ENCODE measurements at places on chromosomes 3 and 15. TPM values are rescaled to one million over a fixed set of nuclear protein-coding genes. Genes with fewer than 3 reads are reported as not detected.

DNA sequence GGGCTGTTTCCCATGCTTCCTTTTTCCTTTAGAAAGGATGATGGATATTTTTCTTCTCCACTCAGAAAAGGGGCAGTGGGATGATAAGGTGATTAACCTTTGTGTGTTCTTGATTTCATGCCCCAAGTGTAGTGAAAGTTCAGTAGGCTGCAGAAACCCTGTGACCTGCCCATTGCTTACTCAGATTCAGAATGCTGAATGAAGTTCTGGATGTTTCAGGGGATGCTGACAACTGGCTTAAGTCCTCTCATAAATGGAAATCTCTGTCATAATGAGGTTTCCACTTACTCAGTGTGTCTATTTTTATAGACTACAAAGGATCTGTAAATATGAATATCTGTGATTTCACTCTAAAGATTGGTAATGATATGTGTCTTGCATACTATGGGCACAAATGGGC is 471.3 kb upstream of the TPRG1 start:
- H3K27ac ChIP-seq = no peak overlapping the region
- DNase-seq = no peak
- H3K27me3 ChIP-seq = no peaks in the 10 kb centered on the region
- H3K4me3 ChIP-seq = no peak overlapping the region
- H3K36me3 ChIP-seq = no peaks in the 10 kb centered on the region
- no peaks in the 10 kb centered on the region for H3K4me1 ChIP-seq

DNA sequence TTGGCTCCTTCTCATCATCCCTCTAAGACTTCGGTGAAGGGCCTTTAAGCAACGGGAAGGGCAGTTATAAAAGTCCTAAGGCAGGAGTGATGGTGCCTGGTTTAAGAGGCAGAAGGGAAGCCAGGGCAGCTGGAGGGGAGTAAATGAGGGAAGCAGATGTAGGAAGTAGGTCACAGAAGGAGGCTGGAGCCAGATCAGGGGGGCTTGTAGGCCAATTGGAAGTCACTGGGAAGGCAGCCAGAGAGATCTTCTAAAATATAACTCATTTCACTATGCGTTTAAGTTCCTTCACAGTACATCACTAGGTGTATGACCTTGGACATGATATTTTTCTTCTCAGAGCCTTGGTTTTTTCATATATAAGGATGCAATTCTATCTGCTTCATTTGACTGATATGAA is 94.7 kb downstream of the MYH15 start:
- H3K4me1 ChIP-seq = peaks cover 15% of the 10 kb centered on the region
- no peak overlapping the region for H3K4me3 ChIP-seq
- H3K27ac ChIP-seq = no peak overlapping the region
- no peaks in the 10 kb centered on the region for H3K36me3 ChIP-seq
- H3K27me3 ChIP-seq = no peaks in the 10 kb centered on the region

- H3K36me3 ChIP-seq = no peaks in the 10 kb centered on the region
- no peaks in the 10 kb centered on the region for H3K4me1 ChIP-seq
- H3K27me3 ChIP-seq = no peaks in the 10 kb centered on the region
- no peak overlapping the region for H3K27ac ChIP-seq
- no peak for DNase-seq
Measured at GRCh38 chr15:71094137-71094536, 21.1 kb upstream of the THSD4 start.

GRCh38 chr3:146496726-146497125 is 27.4 kb upstream of the PLSCR2 start:
- DNase-seq = no peak
- H3K4me3 ChIP-seq = no peak overlapping the region
- no peaks in the 10 kb centered on the region for H3K27me3 ChIP-seq
- no peaks in the 10 kb centered on the region for H3K4me1 ChIP-seq
- no peak overlapping the region for H3K27ac ChIP-seq

DNA sequence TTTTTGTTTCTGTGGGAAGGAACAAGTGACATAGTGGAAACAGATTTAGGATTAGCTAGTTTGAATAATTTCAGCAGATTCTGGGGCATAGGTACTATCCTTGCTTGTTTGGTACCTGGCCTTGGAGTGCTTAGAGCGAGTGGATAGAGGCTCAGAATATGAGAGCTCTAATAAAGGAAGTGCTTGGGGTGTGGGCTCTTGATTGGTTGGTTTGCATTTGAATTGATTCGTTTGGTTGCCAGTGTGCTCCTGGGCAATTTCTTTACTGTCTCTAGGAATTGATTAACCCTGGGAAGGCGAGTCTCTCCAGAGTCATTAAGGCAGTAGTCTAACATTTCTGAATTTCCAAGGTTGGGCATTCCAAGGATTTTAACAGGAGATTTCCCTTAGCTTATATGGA is 98.0 kb downstream of the DTWD1 start:
- no peak for DNase-seq
- H3K4me3 ChIP-seq = no peak overlapping the region
- H3K27me3 ChIP-seq = no peaks in the 10 kb centered on the region
- no peaks in the 10 kb centered on the region for H3K4me1 ChIP-seq
- no peak overlapping the region for H3K27ac ChIP-seq

GRCh38 chr15:98699591-98700424 is 51.5 kb downstream of the IGF1R start:
- peaks cover 64% of the 10 kb centered on the region for H3K4me1 ChIP-seq
- H3K4me3 ChIP-seq = no peak overlapping the region
- no peak for DNase-seq

- DNase-seq = no peak
- no peak overlapping the region for H3K4me3 ChIP-seq
- H3K4me1 ChIP-seq = no peaks in the 10 kb centered on the region
- H3K36me3 ChIP-seq = no peaks in the 10 kb centered on the region
- no peaks in the 10 kb centered on the region for H3K27me3 ChIP-seq
Measured at GRCh38 chr3:154161806-154162205, 40.6 kb downstream of the ARHGEF26 start.

GRCh38 chr3:77459926-77460325 is 420.0 kb downstream of the ROBO2 start:
- no peaks in the 10 kb centered on the region for H3K27me3 ChIP-seq
- no peaks in the 10 kb centered on the region for H3K4me1 ChIP-seq
- no peak overlapping the region for H3K4me3 ChIP-seq
- no peak for DNase-seq

DNA sequence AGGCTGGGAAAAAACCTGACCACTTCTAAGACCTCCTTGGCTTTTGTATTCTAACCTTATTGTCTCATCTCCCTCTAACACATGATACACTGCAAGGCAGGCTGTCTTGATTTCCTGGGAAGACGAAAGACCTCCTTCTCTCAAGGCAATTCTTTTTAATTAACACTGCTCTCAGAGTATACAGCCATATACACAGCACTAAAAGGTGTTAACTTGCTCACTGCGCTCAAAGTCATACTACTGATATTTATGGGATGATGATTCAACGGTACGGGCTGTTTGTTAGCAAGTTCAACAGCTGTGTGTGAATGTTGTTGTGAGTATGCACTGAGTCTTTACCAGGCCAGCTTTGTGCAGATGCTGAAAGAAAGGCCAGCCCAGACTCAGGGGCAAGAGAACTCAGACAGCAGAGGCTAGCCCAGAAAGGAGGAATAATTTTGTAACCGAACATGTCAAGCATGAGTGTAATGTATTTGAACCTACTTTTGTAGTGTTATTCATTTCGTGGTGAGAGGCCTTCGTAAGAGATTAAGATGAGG is 229.9 kb downstream of the IL5RA start:
- H3K27me3 ChIP-seq = no peaks in the 10 kb centered on the region
- no peak overlapping the region for H3K4me3 ChIP-seq
- no peak overlapping the region for H3K27ac ChIP-seq

DNA sequence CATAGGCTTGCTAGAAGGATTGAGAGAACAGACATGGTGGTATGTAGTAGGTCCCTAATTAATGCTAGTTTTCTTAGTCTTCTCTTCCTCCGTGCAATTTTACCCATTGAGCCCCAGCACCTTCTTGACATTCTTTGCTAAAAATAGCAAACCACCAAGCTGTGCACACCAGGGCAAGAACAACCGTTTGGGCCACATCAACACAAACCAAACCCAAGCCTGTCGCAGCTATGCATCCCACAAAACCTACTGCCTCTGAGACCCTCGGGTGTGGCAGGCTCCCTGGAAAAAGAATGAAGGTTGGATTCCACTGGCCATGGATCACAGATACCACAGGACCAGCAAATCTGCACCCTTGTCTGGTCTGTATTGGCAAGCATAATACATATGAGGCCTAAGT is 27.1 kb downstream of the HEG1 start:
- no peaks in the 10 kb centered on the region for H3K36me3 ChIP-seq
- H3K4me3 ChIP-seq = no peak overlapping the region
- H3K27me3 ChIP-seq = no peaks in the 10 kb centered on the region

GRCh38 chr3:118626453-118626852 is 408.2 kb downstream of the IGSF11 start:
- H3K4me1 ChIP-seq = no peaks in the 10 kb centered on the region
- no peaks in the 10 kb centered on the region for H3K27me3 ChIP-seq
- DNase-seq = no peak
- no peak overlapping the region for H3K27ac ChIP-seq
- H3K36me3 ChIP-seq = no peaks in the 10 kb centered on the region
- no peak overlapping the region for H3K4me3 ChIP-seq

GRCh38 chr3:195015021-195015420 is 255.9 kb downstream of the XXYLT1 start:
- H3K4me1 ChIP-seq = no peaks in the 10 kb centered on the region
- H3K27ac ChIP-seq = no peak overlapping the region
- no peaks in the 10 kb centered on the region for H3K36me3 ChIP-seq
- no peaks in the 10 kb centered on the region for H3K27me3 ChIP-seq
- no peak overlapping the region for H3K4me3 ChIP-seq

DNA sequence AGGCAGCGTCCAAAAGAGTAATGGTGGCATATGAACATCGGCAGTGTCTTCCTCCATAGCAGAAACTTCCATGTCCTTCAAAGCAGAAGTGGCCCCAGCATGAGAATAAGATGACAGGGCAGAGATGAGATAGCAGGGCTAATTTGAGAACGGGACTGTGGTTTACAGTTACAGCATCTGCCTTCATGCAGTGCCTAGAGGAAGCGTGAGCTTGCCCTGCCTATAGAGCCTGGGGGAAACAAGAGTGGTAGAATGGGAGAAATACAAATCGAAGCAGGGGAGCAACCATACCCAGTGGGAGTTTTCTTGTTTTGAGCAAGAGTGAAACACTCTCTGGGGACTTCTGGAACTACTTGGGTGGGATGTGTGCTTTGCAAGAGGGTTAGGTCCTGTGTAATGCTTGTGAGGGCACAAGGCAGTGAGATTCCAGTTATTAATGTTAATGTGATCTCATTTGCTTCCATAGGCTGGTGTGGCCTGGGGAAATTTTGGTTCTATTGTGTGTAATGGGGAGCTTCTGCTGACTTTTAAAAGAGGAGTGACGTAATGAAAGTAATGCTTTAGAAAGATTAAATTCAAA is 616.9 kb downstream of the ZIC1 start:
- H3K4me3 ChIP-seq = no peak overlapping the region
- H3K36me3 ChIP-seq = no peaks in the 10 kb centered on the region
- DNase-seq = no peak
- no peaks in the 10 kb centered on the region for H3K4me1 ChIP-seq

- H3K27me3 ChIP-seq = no peaks in the 10 kb centered on the region
- no peaks in the 10 kb centered on the region for H3K36me3 ChIP-seq
- no peak for DNase-seq
- no peaks in the 10 kb centered on the region for H3K4me1 ChIP-seq
- H3K27ac ChIP-seq = no peak overlapping the region
- no peak overlapping the region for H3K4me3 ChIP-seq
Measured at GRCh38 chr3:77599948-77600347, 560.0 kb downstream of the ROBO2 start.

- peaks cover 11% of the 10 kb centered on the region for H3K4me1 ChIP-seq
- no peak for DNase-seq
- no peaks in the 10 kb centered on the region for H3K36me3 ChIP-seq
- H3K27ac ChIP-seq = no peak overlapping the region
- no peak overlapping the region for H3K4me3 ChIP-seq
Measured at GRCh38 chr3:150059729-150060128, 89.0 kb upstream of the PFN2 start.

- no peak for DNase-seq
- peaks cover 14% of the 10 kb centered on the region for H3K4me1 ChIP-seq
- no peaks in the 10 kb centered on the region for H3K27me3 ChIP-seq
- no peak overlapping the region for H3K27ac ChIP-seq
Measured at GRCh38 chr3:173709026-173709425, 311.5 kb downstream of the NLGN1 start.

- no peaks in the 10 kb centered on the region for H3K36me3 ChIP-seq
- H3K4me1 ChIP-seq = peaks cover 7% of the 10 kb centered on the region
- H3K27ac ChIP-seq = no peak overlapping the region
- H3K27me3 ChIP-seq = no peaks in the 10 kb centered on the region
- no peak for DNase-seq
Measured at GRCh38 chr3:122921791-122922651, 105.5 kb downstream of the SEMA5B start.

DNA sequence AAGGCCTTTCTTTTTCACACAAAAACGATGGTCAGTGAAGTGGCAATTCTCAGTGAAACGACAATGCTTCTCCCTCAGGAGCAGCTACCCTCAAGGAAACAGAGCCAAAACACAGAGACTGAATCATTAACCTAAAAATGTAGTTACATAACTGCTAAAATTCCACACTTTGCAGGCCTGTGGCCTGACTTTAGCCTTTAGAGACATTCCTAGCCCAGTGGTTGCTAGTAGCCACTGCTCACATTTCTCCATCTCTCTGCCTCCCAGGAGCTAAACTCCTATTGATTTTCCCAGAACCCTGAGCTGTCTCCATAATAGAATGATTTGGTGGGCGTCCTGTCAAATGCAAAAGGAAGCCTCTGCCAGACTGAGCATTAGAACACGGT is 630.1 kb upstream of the KCNMB2 start:
- peaks cover 14% of the 10 kb centered on the region for H3K4me1 ChIP-seq
- no peaks in the 10 kb centered on the region for H3K36me3 ChIP-seq
- no peak overlapping the region for H3K4me3 ChIP-seq
- H3K27ac ChIP-seq = peak overlapping the region; percentile 18

- DNase-seq = no peak
- H3K4me1 ChIP-seq = no peaks in the 10 kb centered on the region
- H3K36me3 ChIP-seq = no peaks in the 10 kb centered on the region
- H3K27me3 ChIP-seq = no peaks in the 10 kb centered on the region
- no peak overlapping the region for H3K4me3 ChIP-seq
- no peak overlapping the region for H3K27ac ChIP-seq
Measured at GRCh38 chr3:18124501-18124900, 300.6 kb downstream of the SATB1 start.

- no peak overlapping the region for H3K4me3 ChIP-seq
- DNase-seq = no peak
- no peaks in the 10 kb centered on the region for H3K4me1 ChIP-seq
Measured at GRCh38 chr3:117454254-117454653, 744.7 kb downstream of the TUSC7 start.

GRCh38 chr15:80730926-80731325 is 35.8 kb downstream of the ABHD17C start:
- no peak overlapping the region for H3K27ac ChIP-seq
- no peaks in the 10 kb centered on the region for H3K4me1 ChIP-seq
- H3K36me3 ChIP-seq = no peaks in the 10 kb centered on the region
- DNase-seq = no peak
- H3K27me3 ChIP-seq = no peaks in the 10 kb centered on the region
- no peak overlapping the region for H3K4me3 ChIP-seq

GRCh38 chr3:181629029-181629428 is 82.7 kb upstream of the SOX2 start:
- no peaks in the 10 kb centered on the region for H3K27me3 ChIP-seq
- no peak overlapping the region for H3K27ac ChIP-seq
- no peak for DNase-seq

GRCh38 chr3:190575437-190576185 is 61.7 kb downstream of the IL1RAP start:
- no peaks in the 10 kb centered on the region for H3K36me3 ChIP-seq
- H3K4me3 ChIP-seq = no peak overlapping the region
- H3K27me3 ChIP-seq = no peaks in the 10 kb centered on the region
- H3K27ac ChIP-seq = no peak overlapping the region
- no peak for DNase-seq

Gene CLSTN2
- 14.8 TPM for total RNA-seq

Gene RASL12
- total RNA-seq = 4.6 TPM

Gene SYNPR
- total RNA-seq = 0.52 TPM

Gene ERC2
- 4.7 TPM for total RNA-seq

Data from body of pancreas (tissue), 4 donors.